ENCODE measurements at places on chromosomes 2 and 18. TPM values are rescaled to one million over a fixed set of nuclear protein-coding genes. Genes with fewer than 3 reads are reported as not detected.

SRD5A2 gene
- total RNA-seq = not detected

OTOS gene
- total RNA-seq = not detected

POTEF gene
- 2.2 TPM for total RNA-seq

TDRD15 gene
- 0.07 TPM for total RNA-seq

ATP5MC3 gene
- total RNA-seq = 1,012 TPM

ALPI gene
- total RNA-seq = not detected

CSRNP3 gene
- total RNA-seq = 0.04 TPM

CAPN14 gene
- not detected for total RNA-seq

CPLX4 gene
- total RNA-seq = not detected

NXPH2 gene
- total RNA-seq = not detected

GCG gene
- 0.29 TPM for total RNA-seq

IL36B gene
- total RNA-seq = not detected

LRP1B gene
- not detected for total RNA-seq

FEV gene
- 1.6 TPM for total RNA-seq

SLC9A4 gene
- total RNA-seq = 0.04 TPM

ZFAND2B gene
- 28.2 TPM for total RNA-seq

CD28 gene
- 0.11 TPM for total RNA-seq

DAPL1 gene
- total RNA-seq = not detected

ASXL3 gene
- not detected for total RNA-seq

IL1F10 gene
- total RNA-seq = not detected
